ENCODE measurements at places on chromosomes 2 and 18. TPM values are rescaled to one million over a fixed set of nuclear protein-coding genes. Genes with fewer than 3 reads are reported as not detected.

Gene KIF5C
- 0.34 TPM for total RNA-seq

Gene DNAJB2
- 24.0 TPM for total RNA-seq

Gene POTEJ
- total RNA-seq, result 0.47 TPM

Gene CFC1B
- total RNA-seq, result not detected

Data from dermis blood vessel endothelial cell (primary cell).